ENCODE measurements at places on chromosomes 5 and 9.

DNA sequence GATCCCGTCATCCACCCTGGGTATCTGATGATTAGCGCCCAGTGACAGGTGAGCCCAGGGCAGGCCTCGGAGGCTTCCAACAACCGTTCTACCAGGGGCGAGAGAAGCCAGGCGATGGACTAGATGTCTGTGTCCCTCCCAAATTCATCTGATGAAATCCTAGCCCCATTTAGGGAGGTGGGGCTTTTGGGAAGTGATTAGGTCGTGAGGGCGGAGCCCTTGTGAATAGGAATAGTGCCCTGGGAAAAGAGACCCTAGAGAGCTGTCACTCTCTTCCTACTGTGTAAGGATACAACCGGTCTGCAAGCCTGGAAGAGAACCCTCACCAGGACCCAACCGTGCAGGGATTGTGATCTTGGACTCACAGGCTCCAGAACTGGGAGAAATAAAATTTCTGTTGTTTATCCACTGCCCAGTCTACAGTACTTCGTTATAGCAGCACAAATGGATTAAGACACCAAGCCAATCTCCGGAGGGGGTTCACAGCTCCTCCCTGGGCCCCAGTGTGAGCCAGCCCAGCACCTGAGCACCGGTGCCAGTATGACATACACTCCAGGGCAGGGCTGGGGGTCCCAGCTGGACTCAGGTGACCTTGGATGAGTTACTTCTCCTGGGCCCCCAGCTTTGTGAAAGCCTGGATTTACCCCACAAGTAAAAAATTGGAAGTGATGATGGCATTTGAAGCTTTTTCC lies 162.2 kb downstream of the DAB2IP start:
- no peak for DNase-seq

- DNase-seq = peak; percentile 65
Observed at GRCh38 chr9:114339130-114339908, 9.7 kb downstream of the ORM2 start.

GRCh38 chr5:64164166-64164565 lies 1.5 kb upstream of the RNF180 start:
- no peak for DNase-seq

DNA sequence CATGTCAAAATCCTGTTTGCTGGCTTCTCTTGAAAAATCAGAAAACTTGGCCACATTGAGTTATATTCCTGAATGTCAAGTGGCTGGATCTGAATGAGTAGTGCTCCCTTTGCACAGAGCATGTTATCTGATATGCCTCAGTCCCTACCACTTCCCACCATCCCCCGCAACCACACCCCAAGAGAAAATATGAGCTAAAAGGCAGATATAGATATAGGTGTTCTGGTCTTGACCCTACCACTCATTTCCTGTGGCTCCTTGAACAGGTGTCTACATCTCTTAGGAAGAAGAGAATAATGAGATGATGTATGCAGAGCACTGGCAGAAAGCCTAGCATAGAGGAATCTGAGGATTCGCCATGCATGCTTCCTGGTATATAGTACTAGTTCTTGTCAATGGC lies 6.6 kb upstream of the CYSTM1 start:
- DNase-seq = no peak

DNA sequence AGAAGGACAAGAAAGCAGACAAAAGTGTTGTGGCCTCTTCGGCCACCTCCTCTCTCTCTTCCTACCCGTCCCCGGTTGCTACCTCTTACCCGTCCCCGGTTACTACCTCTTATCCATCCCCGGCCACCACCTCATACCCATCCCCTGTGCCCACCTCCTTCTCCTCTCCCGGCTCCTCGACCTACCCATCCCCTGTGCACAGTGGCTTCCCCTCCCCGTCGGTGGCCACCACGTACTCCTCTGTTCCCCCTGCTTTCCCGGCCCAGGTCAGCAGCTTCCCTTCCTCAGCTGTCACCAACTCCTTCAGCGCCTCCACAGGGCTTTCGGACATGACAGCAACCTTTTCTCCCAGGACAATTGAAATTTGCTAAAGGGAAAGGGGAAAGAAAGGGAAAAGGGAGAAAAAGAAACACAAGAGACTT lies 2.4 kb downstream of the EGR1 start:
- no peak for DNase-seq

DNA sequence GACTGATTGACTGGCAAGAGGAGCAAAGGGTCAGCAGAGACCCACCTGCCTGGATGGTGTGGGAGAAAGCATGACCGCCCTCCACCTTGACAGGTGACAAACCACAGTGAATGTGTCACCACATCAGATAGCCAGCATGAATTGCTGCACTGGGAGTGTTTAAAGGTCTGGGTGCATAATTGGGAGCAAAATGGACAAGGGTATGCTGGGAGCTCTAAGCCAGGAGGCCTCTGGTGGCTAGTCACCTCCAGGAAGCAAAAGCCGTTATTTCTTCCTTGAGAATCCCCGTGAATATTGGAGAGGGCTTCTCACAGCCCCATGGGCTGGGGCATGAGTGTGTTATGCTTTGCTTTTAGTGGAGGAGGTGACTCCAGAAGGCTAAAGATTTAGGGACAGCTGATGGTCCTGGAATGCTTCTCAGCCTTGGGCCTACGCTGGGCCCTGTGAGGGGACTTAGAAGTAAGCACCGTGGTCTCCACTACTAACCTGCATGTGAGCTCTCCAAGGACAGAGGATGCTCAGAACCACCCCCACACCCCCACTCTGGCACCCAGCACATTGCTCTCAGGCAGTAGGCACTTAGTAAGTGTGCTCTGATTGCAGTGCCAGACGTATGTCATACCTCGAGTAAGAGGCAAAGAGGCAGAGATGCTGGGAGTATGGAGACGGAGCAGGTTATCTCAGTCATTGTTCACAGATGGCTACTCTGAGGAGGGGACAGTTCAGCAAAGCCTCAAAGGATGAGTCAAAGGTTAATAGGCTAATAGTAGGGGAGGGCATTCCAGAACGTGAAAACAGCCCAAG lies 9.1 kb upstream of the IRF1 start:
- DNase-seq = peak; percentile 8

GRCh38 chr9:137020771-137021567 lies 7.1 kb downstream of the ABCA2 start:
- DNase-seq = no peak

- no peak for DNase-seq
Observed at GRCh38 chr5:175211956-175212756, 231.8 kb downstream of the DRD1 start.

DNA sequence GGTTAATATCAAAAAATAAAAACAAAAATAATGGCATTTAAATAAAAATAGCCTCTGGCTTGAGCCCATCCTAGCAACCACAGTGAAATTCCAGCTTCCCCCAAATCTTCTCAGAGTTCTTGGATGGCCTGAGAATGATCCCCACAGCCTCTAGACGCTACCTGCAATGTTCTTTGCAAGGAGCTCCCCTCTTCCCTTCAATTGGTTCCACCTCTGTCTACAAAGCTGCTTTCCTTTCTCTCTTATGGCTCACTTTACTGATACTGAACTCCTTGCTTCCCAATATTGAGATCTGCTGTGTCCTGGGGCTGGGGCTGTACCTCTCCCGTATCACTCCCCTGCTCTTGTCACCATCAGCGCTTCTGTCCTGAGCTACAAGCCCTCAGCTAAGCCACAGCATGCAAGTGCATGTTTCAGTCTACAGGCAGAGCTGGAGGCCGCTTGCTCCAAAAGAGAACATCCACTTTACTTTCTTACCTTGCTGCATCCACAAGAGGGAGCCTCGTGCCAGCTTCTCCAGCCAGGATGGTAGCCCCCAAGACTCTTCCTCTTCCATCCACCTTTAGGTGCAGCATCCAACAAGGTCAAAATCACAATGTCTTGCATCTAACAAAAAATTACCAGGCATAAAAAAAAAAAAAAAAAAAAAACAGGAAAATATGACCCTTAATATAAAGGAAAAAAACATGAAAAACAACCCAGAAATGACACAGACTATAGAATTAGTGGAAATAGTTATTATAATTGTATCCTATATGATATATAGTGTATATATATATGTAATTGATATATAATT lies 57.4 kb upstream of the PRSS3 start:
- DNase-seq = no peak

DNA sequence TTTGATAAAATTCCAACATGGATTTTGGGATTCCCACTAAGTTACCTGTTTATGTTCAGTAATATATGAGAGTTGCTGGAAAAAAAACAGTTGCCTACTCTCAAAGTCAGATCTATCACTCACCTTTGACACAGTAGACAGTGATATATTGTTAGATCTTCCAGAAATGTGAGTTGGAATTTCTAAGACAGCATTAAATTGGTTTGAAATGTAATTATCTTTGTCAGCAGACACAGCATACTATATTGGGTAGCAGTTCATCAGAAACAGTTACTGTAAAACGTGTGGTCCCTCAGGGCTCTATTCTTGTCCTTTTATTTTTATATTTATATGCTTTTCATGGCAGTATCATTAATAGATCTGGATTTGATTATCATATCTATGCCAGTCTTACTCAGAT lies 433.6 kb upstream of the ARRDC3 start:
- DNase-seq = no peak

- DNase-seq = no peak
Observed at GRCh38 chr9:18438300-18438925, 35.5 kb upstream of the ADAMTSL1 start.

- no peak for DNase-seq
Observed at GRCh38 chr9:114853071-114853855, 47.4 kb upstream of the TNFSF15 start.

DNA sequence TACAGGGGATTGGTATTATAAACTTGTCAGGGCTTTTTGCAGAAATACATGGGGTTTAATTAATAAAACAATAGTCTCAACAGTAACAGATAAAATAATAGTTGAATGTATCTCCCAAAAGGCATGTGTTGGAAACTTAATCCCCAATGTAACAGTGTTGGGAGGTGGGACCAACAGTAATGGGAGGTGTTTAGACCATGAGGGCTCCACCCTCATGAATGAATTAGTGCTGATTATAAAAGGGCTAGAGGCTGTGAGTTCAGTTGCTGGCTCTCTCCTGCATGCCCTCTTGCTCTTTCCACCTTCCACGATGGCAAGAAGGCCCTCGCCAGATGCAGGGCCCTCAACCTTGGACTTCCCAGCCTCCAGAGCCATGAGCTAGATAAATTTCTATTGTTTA lies 56.3 kb downstream of the STK10 start:
- no peak for DNase-seq

- DNase-seq = peak; percentile 37
Observed at GRCh38 chr5:75510836-75511434, 494 bp downstream of the CERT1 start.

GRCh38 chr5:73482383-73483136 lies 15.7 kb upstream of the BTF3 start:
- no peak for DNase-seq

DNA sequence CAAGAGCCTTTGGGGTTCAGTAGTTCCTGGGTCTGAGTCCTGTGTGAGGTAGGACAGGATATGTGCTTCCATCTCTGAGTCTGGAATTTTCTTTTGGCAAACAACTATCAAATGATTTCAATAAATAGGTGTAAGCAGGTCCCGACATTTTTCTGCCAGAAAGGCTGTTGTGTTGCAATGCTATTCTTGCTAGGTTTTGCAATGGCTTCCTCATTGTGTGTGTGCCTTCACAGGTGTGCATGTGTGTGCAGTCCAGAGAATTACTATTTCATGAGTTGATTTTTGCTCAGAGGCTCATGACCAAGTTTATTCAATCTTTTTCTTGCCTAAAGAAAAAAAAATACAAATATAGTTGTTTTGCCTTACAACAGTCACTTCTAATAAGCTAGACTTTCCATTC lies 64.5 kb upstream of the FRRS1L start:
- no peak for DNase-seq

GRCh38 chr9:93681269-93682154 lies 105.1 kb downstream of the PHF2 start:
- DNase-seq = no peak

DNA sequence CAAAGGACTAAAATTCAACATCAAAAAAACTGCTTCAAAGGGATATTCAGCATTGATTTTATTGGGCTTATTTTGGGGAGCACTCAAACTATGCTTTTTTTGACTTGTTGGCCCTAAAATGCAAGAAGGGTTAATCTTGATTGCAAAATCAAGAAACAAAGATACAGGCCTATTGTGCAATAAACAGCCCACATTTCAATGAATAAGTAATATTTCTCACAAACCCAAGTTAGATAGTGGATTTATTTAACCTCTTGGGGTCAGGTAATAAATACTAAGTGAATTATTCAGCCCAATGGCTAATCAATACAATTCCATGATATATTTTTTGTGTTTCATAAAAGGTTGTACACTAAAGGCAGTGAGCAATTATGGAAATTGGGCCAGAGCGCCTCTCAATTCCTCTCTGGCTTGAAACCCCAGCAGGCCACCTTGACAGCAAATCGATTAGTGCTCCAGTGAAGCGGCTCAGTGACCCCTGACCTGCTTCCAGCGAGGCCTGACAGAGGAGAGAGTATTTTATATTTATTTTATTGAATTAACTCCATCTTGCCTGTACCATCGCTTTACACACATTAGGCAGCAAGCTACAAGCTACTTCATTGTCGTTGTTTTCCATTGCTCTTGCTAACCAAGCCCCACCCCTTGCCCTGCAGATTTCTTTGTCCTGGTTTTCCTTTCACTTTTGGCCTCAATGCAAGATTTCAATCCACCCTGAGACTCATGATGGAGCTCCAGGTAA lies 65.5 kb downstream of the EBF1 start:
- no peak for DNase-seq

GRCh38 chr9:710951-711745 lies 130.3 kb upstream of the DMRT1 start:
- no peak for DNase-seq

DNA sequence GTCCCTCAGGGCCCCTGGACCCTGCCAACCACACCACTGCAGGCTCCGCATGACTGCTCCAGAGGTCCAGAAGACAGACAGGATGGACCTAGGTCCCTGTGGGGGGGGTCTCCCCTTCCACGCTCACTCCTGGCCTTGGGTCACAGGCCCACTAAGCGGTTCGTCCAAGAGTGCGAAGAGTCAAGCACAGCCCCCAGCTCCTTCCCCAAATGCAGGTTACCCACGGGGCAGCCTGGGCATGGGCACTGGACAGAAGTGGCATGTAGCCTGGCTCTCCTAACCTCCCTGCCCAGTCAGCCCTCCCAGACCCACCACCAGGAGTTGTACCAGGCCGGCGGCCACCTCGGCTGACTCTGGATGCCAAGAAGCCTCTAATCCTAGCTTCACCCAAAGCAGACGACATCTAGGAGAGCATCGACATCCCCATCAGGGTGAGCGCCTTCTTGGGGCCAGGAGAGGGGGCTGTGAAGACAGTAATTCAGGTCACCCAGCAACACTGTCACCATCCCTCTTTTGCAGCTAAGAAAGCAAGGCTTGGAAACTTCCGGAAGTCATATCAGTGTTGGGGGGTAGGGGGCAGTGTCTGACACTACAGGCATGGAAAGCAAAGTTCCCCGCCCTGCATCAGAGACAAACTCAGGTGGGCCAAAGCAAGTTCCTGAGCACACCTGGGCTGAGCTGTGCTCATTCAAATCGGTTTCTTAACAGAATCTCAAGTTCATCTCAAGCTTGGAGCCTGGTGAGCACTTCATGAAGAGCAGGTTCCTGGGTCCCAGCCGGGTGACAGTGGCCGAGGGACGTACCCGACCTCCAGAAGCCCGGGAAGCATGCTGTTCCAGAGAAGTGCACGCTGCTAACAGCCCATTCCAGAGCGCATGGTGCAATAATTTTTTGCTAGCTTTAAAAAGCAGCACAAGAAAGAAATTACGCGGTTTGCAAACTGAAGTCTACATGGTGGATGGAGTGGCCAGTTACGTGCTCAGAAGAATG lies 68.7 kb downstream of the SEMA4D start:
- no peak for DNase-seq

- DNase-seq = no peak
Observed at GRCh38 chr5:39159811-39160490, 59.4 kb downstream of the FYB1 start.

All from activated CD4-positive, alpha-beta T cell treated with anti-CD3 and anti-CD28 coated beads, Interleukin-2, amount 50 U/mL, for 48 hours (primary cell).